T-helper 9 cell (primary cell): ENCODE measurements at places on chromosomes 13 and 19.

GRCh38 chr13:96238861-96239260 lies 149.0 kb downstream of the HS6ST3 start:
- DNase-seq = no peak

- DNase-seq = no peak
Observed at GRCh38 chr19:32680986-32681385, 5.3 kb downstream of the RGS9BP start.

GRCh38 chr19:49212016-49212701 lies 54.6 kb downstream of the TRPM4 start:
- DNase-seq = no peak

GRCh38 chr19:13619203-13619632 lies 112.9 kb upstream of the CACNA1A start:
- no peak for DNase-seq

DNA sequence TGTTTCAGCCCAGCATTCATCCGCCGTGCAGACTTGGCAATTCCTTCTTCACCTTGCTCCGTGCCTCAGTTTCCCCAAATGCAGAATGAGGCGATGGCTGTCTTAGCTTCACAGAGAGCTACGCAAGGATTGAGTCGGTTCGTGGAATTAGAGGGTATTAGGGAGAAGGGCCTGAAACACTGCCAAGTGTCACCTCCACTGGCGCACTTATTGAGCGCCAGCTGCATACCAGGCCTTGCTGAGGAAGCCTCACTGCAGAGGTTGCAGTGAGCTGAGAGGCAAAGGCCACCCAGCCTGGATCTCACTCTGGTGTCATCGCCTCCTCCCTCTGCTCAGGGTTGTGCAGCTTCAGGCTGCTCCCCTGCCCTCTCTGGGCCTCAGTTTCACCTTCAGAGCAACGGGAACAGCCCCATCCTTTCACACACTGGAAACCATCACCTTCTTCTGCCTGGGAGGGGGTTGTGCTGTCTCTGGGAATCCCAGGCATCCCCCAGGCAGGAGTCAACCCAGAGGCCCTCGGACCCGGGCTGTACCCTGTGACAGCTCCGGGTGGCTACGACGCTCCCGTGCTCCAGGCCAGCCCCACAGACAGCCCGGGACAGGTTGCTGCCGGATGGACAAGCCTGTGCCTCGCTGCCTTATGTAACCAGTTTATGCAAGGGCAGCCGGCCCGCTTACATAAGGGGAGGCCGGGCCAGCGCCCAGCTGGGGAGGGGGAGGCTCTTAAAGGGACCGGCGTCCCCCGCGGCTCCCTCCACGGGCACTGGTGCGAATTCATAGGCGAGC lies 31.9 kb downstream of the NFIC start:
- no peak for DNase-seq

GRCh38 chr19:44742330-44743061 lies 6.0 kb upstream of the BCL3 start:
- DNase-seq = no peak

DNA sequence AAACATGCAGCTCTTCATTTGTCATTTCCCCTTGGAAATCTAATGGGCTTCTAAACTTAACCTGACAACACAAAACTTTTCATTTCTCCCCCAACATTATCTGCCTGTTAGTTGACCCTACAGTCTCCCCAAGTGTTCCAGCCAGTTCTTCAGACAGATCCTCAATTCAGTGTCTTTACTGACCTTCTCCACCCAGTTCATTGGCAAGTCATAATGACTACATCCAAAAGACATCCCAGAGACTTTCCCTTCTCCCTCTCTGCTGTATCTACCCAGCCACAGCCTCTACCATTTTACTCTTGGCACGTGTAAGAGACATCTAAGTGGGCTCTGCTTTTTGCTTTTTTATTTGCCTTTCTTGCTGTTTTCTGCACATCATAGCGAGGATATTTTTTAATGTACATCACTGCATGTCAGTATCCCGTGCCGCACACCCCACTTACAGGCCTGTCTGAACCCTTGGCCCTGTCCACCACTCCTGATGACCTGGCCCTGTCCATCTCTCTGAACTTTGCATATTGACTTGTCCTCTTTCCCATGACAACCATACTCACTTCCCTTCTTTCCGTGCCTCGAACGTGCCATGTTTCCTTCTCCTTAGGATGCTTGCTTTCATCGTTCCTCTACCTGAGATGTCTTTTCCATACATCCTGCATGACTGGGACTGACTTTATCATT lies 391.9 kb downstream of the IRS2 start:
- DNase-seq = no peak

- DNase-seq = no peak
Observed at GRCh38 chr19:50308991-50309390, 20.2 kb downstream of the KCNC3 start.
